ENCODE measurements at places on chromosomes 11 and 22.

DNA sequence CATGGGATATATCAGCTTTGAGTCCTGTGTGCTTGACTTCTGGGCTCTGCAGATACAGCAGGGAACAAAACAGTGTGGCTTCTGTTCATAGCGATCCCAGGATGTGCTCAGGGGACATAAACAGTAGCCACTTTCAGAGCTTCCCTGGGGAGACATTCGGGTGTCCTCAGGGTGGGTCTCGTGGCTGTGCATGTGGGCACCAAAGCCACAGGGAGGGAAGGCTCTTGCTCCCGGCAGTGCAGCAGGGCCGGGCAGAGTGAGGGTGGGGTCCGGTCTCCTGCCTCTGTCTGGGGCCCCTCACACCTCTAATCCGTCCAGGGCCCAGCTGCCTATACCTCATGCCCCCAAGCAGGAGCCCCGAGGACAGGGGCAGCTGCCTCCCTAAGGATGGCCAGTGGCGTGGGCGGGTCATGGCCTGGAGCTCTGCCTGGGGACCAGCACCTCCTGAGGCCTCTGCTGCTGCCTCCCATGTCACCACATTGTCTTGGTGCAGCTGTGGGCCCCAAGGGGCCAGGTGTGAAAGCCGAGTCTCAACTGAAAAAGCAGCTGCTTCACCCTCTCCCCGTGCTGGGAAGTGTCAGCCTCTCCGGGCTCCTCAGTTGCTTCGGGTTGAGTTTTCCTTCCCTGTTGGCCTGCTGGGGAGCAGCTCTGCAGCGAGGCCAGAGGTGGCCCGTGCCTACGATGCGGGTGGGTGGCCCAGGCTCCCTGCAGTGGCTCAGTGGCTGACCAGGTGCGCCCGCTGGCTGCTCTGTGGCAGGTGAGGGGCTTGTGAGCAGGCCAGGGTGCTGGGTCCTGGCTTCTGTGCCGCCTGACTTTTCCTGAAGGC, 3.8 kb downstream of the TPCN2 start:
- no peak for DNase-seq

GRCh38 chr11:113517361-113517760, 42.2 kb upstream of the DRD2 start:
- no peak for DNase-seq

- DNase-seq = no peak
Measured at GRCh38 chr22:47051441-47052071, 289.1 kb downstream of the TBC1D22A start.

GRCh38 chr11:128928400-128928799, 14.3 kb downstream of the TP53AIP1 start:
- DNase-seq = peak; percentile 9

DNA sequence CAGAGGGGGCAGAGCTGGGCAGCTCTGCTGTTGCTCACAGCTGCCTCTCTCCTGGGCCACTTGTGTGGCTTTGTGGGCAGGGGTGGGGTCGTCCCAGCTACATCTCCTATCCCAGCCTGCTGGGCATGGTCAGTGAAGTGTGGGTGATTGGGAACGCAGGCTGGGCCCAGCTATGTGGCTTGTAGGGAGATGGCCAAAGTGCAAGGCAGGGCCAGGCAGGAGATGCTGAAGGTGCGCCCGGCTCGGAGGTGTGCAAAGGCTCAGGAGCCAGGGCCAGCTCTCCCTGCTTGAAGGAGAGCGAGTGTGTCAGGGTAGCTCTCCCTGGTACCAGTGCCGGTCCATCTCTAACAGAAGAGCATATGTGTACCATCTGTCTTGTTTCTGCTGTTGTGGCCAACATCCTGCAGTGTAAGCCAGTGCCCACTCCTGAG, 8.4 kb upstream of the RANBP1 start:
- DNase-seq = no peak

GRCh38 chr11:84720706-84721402, 906.3 kb downstream of the DLG2 start:
- DNase-seq = no peak

DNA sequence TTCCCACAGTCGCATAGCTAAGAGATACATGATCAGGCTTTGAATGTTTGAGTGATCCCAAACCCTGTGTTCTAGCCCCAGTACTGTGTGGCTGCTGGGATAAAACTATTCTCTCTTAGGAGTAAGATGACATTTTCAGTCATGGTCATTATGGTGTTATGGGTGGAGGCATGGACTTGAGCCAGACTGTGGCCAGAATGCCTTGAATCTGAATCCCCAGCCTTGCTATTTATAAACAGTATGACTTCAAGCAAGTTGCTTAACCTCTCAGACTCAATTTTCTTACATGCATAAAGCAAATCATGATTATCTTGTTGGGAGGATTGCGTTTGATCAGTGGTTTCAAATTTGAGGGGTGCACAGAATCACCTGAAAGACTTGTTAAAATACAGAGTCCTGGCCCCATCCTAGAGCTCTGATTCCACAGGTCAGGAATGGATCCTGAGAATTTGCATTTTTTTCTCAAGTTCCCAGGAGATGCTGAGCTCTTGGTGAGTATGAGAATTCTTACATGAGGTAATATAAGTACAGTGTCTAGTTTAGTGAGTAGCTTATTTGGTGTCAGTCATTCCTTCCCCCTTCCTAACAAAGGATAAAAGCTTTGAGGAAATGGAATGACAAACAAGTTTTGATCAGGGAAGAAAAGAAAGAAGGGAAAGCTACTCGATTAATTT, 571.7 kb downstream of the METTL15 start:
- no peak for DNase-seq

GRCh38 chr11:3123305-3123704, 41.8 kb downstream of the OSBPL5 start:
- no peak for DNase-seq

DNA sequence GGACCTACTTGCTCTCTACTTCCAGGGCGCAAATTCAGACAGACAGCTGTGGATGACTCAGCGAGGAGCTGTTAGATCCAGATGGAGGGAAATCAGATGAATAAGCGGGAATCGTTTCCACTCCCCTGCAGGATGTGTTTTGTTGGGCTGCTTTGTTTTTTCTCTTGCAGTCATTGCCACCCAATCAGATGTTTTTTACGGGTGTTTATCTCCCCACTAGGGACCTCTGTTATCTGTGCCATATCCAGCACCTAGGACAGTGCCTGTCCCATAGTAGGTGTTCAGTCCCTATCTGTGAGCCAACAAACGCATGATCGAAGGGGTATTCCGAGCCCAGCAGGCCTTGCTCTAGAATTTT, 51.1 kb upstream of the PARVG start:
- DNase-seq = no peak

DNA sequence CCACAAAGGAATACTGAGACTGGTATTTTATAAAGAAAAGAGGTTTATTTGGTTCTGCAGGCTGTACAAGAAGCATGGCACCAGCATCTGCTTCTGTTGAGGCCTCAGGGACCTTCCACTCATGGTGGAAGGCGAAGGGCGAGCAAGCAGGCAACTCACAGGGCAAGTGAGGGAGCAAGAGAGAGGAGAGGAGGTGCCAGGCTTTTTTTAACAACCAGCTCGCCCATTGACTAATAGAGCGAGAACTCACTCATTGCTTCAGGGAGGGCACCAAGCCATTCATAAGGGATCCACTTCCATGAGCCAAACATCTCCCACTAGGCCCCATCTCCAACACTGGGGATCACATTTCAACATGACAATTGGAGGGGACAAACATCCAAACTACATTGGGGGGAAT, 1.2 kb downstream of the PTS start:
- DNase-seq = no peak

- DNase-seq = no peak
Measured at GRCh38 chr11:64334764-64335735, 5.0 kb upstream of the CCDC88B start.

- DNase-seq = no peak
Measured at GRCh38 chr11:20162824-20163782, 2.8 kb upstream of the DBX1 start.

DNA sequence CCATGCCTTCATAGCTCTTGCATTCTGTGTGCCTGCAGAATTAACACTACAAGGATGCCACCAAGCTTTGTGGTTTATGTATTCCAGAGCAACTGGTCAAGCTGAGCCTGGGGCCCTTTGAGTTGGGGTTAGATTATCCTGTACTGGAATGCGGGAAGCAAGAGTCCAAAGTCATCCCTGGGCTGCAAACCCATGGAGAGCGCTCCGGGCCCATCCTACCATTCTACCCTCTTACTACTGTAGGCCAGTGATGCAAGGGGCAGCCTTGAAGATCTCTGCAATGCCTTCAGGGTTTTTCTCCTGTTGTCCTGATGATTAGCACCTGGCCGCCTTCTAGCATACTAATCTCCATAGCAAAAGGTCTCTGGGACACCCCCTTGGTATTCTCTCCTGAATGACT, 51.3 kb downstream of the TUG1 start:
- DNase-seq = no peak

- no peak for DNase-seq
Measured at GRCh38 chr22:42412744-42413333, 19.4 kb downstream of the NFAM1 start.

DNA sequence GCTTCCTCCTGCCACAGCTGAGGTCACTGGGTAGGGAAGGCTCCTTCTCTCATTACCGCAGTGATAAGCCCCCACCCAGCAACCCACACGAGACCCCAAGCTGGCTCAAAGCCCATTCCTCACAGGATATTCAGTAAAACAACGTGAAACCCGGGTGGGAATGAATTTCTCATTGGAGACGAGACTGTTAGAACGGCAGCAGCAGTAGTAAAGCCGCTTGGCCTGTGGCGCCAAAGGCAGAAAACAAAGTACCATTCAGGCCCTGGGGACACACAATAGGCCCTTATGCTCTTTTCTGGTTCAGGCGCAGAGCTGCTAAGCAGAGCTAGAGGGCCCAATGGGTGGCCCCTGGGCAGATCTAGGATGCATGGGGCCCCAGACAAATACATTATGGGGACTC, 45.3 kb downstream of the PC start:
- no peak for DNase-seq

DNA sequence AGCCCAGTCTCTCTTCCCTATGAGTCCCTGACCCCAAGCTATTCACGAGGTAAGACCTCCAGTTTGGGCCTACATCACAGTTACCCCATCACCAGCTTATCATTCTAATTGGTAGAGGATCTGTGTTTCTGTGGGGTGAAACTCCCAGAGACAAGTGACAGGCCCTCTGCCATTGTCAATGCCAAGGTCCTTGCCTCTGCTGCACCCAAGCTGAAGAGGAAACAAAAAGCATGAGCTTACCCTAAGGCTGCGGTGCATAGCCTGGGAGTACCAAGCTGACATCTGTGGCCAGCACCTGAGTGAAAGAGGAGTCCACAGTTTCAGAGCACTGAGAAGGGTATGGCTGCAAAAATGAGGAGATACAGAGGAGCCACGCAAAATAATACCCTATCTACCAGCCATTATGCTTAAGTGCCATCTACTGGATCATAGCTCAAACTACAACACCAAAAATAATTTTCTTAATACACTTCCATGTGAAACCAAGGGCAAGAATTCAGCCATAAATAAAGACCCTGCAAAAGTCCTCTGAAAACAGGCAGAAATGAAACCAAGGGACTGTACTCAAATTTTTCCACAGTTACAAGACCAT, 62.3 kb upstream of the ANO5 start:
- DNase-seq = no peak

DNA sequence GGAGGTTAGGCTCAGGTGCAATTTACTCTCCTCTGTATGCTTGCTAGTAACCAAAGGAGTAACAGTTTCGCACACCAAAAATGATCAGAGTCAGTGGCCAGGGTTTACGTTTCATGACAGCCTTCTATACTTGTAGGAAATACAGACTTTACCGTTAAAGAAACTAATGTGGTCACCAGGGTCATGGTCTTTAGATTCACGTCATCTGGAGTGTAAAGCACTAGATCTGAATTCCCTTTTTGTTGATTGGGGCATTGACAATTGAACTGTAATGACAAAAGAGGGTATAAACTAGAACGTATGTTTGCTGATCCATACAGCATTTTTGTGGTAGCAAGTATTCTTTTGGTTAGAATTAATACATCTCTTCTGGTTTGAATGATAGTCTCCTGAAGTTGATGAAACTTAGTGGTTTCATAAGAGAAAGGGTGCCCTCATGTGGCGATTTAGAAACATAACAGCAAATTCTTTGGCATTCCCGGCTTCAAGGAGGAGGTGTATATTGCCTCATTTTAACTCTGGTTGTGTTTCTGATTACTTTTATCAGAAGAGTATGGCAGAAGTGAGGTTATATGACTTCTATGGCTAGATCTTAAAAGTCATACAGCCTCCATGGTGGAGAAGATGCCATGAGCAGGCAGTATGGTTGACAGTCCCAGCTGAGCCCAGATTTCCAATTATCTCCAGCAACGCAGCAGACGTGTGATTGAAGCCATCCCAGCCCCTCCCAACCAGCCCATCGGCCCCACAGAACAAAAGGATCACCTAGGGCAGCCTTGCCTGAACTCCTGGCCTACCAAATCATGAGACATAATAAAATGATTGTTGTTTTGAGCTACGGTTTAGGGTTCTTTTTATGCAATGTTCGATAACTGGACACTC, 35.1 kb downstream of the MMP7 start:
- peak; percentile 80 for DNase-seq

GRCh38 chr11:36427876-36428275, 82.2 kb downstream of the TRAF6 start:
- DNase-seq = no peak

DNA sequence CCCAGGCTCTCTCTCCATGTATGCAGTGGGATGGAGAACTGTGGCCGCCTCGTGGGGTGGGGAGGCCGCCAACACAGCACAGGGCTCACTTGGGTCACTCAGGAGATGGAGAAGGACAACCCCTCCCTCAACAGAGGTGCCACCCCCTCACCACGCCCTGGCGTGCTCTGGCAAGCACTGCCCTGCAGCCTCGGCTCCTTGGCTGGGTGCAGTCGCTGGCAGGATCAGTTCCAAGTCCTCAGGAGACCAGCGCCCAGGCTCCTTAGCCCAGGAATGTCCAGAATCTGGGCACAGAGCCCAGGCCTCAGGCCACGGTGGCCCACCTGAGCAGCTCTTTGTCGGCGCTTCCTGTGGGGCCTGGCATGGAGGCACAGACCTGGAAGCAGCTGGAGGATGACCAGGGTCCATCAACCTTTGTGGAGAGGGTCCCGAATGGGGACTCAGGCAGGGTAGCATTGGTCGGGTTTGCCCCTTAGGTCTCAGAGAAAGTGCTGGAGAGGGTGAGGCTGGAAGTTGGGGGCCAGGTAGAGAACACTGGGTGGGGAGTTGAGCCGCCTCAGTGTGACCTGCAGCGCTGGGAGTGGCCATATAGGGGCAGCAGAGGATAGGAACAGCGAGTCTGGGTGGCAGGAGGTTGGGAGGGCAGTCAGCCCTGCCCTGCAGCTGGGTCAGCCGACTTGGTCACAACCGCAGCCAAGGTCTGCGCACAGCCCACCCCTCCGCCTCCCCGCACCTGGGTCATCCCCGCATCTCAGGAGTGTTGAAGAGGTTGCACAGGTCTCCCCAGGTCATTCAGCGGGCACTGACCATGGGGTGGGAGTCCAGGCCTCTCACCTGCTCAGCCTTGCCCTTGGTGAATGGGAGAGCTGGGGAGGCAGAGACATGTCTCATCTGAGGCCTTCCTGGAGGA, 8.2 kb downstream of the SUSD2 start:
- peak; percentile 31 for DNase-seq

GRCh38 chr11:102343809-102344208, 3.2 kb upstream of the BIRC2 start:
- no peak for DNase-seq

- DNase-seq = peak; percentile 29
Measured at GRCh38 chr11:64181506-64182411, 4.2 kb upstream of the STIP1 start.

- DNase-seq = no peak
Measured at GRCh38 chr11:59841514-59841913, 3.8 kb downstream of the CBLIF start.

- DNase-seq = no peak
Measured at GRCh38 chr22:24867323-24868022, 61.5 kb downstream of the SGSM1 start.

- DNase-seq = peak; percentile 49
Measured at GRCh38 chr11:9972989-9973388, 309.1 kb downstream of the SWAP70 start.
